Fibroblast of lung (primary cell): ENCODE measurements at places on chromosomes 6 and 20.
A peak's percentile ranks its signal among the peaks of the same experiment; 100 is the strongest.

DNA sequence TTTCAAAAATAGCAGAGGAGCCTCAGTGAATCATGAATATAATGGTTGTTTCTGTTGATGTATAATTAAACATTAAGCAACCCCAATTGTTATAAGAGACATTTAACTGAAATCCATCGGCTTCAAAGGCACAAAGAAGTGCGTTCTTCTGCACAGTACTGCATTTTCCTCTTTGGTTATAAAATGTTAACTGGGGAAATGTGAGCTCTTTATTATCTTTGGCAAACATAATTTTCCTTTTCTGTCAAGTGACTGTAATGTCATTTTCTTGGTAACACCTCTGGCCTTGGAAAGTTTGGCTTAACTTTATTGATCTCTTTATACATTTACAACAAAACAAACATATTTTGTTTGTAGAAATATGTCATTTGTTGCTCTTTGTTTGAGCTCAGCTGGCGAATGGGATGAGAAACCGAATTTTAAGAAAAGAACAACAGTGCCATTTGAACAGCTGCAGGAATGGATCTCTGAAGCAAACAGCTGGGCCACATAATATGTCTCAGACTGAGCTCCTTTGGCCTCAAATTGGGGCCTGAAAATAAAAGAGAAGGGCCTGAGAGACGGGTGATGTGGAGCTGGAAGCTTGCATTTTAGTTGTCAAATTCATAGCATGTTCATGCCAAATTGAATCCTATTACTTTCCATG, 427.0 kb upstream of the SPTLC3 start:
- no peak for DNase-seq

- DNase-seq = no peak
These were observed at the start of gene TTBK1 for GRCh38 chr6:43242908-43243663. TSS of gene TTBK1 (plus strand) at chr6:43243481. CDS start at chr6:43246661, 3,180 bp downstream.

GRCh38 chr20:38650010-38650409, 48.4 kb downstream of the ARHGAP40 start:
- no peak for DNase-seq

GRCh38 chr20:59044295-59044694, 1.7 kb upstream of the PRELID3B start:
- no peak for DNase-seq

GRCh38 chr6:50864601-50865000, 45.9 kb downstream of the TFAP2B start:
- DNase-seq = no peak

GRCh38 chr20:19557291-19557690, 200.8 kb upstream of the RIN2 start:
- DNase-seq = no peak

DNA sequence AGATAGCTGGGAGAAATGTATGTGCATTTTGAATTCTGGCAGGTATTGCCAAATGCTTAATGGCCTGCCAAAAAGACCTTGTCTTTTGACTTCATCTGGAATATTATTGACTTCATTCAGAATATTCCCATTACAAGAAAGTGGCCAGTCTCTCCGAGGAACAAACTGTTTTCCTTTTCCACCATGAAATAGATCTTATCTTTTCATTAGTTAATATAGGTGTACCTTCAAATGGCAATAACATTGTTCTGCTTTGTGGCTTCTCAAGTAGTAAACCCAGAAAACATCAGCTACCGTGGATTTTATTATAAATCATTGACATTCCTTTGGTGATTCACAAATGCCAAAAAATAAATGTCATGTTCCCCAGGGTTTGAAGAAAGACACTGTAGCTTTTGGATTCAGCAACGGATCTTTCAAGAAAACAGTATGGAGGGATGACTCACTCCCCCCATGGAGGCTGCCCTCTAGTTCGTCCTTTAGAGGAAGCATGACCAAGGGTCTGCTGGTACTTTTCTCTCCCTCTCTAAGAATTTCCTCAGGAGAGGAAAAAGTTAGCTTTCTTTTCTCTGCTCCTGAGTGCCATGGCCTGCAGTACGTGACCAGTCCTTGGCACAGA, 1.1 kb upstream of the RNF182 start:
- DNase-seq = peak; percentile 77

GRCh38 chr20:44398335-44398734, 42.8 kb downstream of the HNF4A start:
- peak; percentile 31 for DNase-seq

- DNase-seq = no peak
These were observed 72.4 kb downstream of the BACH2 start for GRCh38 chr6:90224196-90224595.

- no peak for DNase-seq
These were observed 95.9 kb upstream of the EMILIN3 start for GRCh38 chr20:41462372-41463161.

GRCh38 chr20:38228436-38228835, 32.1 kb downstream of the KIAA1755 start:
- DNase-seq = no peak

GRCh38 chr6:108782179-108783041, 65.8 kb upstream of the ARMC2 start:
- DNase-seq = peak; percentile 85

GRCh38 chr6:166530211-166531095, 56.0 kb downstream of the RAMACL start:
- DNase-seq = peak; percentile 50

DNA sequence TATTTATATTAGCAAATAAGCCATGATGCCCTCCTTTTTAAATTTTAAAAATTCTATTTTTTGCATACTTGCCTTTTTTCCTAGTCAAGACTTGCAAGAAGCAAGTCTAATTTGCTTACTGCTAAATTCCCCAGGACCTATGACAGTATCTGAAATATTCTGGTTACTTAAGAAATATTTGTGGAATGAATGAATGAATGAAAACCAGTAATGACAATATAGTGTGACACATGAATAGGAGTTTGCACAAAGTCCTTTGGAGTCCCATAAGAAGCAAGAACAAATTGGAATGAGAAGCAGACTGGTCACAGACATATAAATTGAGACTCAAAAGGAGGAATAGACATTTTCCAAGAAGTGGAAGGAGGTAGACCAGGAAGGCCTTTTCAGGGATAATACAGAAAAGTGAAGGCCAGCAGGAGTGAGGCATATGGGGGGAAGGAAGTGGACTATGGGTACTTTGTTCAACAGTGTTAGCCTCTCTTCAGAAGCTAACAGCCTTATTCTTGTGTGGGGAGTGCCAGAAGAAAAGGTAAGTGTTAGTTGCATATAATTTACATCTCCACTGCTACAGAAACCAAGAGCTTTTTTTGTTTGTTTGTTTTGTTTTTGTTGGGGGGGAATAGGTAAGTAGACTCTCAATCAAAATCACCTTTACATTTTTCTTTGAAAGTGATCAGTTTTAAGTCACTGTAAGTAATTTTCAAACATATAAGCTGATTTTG, 93.6 kb upstream of the FAM184A start:
- no peak for DNase-seq

DNA sequence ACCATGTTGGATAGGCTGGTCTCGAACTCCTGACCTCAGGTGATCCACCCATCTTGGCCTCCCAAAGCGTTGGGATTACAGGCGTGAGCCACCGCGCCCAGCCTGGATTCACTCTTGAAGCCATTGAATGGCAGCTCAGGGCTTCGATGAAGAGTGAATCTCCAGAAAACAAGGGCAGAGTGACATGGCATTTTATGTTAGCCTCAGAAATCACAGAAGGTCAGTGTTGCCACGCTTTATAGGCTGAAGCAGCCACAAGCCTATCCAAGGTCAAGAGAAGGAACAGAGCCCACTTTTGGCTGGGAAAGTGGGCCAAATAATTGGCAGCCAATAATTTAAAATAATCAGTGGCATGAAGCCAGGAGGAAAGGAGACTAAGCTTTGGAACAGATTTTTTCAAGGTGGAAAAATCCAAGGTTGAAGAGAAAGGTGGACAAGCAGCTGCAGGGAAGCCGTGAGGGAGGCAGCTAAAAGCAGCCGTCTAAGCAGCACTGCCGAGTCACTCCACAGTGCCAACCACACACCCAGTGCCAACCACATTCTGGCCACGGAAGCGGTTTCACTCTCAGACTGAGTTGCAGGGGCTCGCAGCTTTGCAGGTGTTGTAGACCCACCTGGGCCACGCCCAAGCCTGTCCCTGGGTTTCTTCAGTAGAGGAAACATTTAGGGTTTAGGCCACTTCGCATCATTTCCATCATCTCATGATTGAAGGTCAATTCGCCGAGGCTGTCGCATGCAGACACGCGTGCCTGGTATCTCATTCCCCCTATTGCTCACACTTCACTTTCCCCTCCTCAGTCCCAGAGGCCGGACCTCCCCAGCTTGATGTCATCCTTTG, 17.4 kb upstream of the AVP start:
- no peak for DNase-seq

DNA sequence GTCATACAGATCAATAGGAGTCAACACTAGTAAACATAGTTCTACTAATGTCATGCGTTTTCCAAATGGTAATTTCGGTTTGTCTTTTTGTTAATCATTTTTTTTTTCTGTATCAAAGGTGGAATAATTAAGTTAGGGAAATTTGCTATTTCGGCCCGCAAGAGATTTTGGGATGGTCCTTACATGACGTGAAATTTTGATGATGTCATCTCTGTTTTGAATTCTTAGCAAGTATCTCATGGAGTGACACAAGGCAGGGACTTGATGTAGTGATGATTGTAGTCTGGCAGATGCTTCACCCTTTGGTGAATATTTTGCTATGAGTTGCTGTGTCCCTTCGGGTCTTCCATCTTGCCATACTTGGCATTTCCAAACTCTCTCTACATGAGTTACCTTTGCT, 608.0 kb downstream of the BCKDHB start:
- DNase-seq = no peak

GRCh38 chr6:144423167-144423566, 138.0 kb downstream of the UTRN start:
- no peak for DNase-seq

DNA sequence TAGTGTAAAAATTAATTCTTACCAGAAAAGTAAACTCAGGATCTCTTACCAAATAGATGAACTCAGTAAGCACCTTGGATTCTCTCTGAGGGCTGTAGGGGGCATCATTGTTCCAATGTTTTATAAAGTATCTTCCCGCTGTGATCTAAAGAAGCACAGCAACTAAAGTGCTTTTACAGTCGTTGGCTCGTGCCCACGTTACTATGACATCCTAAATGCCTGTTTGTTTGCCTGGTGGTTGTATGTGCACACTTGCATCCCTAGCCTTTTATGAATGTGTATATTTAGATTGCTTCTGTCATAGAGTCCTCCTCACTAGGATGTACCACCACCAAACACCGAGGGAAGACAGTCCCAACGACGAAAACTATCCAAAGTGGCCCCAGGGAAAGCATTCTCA, 34.5 kb downstream of the SLX4IP start:
- peak; percentile 92 for DNase-seq

DNA sequence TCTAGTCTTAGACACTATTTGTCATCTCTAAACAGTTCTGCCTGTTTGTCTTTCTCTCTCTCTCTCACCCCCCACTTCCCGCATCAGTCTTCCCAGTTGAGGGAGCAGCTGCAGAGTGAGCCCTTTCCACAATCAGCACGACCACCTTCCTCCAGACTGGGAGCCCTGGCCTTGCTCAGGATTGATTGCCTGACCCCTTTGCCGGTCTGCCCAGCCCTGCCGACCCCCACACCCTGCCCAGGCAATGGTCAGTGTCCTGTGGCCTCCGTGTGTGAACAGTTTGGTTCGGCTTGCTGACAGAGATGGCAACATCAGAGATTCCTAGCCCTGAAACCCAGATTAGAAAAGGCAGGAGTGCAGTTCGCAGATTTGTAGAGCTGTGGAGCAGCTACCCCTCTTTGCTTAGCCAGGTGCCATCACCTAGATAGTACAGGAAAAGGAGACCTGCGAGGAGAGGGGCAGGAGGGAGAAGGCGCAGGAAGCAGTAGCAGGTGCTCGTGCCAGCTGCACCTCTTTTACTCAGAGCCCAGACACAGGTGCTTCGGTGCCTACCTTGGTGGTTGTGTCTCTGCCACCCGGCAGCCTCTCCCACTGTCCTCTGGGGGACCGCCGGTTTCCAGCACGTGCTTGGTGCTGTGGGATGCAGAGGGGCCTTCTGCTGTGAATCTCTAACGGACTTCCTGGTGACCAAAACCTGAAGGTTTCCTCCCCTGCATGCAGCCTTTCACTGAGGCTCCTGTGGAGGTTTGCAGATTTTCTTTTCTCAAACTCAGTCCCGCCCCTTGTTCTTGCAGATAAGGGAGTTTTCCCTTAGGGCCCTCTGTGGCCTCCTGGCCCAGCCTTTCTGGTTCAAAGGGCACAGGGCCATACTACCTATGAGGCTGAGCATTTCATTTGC, 92.4 kb downstream of the SCML4 start:
- no peak for DNase-seq

DNA sequence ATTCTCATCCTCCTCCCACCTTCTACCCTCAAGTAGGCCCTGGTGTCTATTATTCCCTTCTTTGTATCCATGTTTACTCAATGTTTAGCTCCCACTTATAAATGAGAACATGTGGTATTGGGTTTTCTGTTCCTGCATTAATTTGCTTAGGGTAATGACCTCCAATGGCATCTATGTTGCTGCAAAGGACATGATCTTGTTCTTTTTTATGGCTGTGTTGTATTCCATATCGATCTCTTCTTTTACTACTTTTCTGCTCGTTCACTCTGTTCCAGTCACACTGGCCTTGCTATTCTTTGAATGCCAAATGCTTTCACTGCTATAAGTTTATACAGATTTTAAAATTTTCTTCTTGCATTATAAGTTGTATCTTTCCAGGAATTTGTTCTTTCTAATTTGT, 57.7 kb downstream of the RSPH3 start:
- no peak for DNase-seq

GRCh38 chr6:22124756-22125155, 172.1 kb downstream of the PRL start:
- no peak for DNase-seq

- DNase-seq = no peak
These were observed 40.0 kb downstream of the NUDT3 start for GRCh38 chr6:34352305-34352937.

DNA sequence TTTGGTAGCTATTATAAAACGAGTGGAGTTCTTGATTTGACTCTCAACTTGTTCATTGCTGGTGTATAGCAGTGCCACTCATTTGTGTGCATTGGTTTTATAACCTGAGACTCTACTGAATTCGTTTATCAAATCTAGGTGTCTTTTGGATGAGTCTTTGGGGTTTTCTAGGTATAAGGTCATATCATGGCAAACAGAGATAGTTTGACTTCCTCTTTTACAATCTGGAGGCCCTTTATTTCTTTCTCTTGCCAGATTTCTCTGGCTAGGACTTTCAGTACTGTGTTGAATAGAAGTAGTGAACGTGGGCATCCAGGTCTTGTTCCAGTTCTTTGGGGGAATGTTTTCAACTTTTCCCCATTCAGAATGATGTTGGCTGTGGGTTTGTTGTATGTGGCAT, 38.8 kb downstream of the SUMO4 start:
- DNase-seq = no peak

GRCh38 chr6:23524548-23524947, 601.5 kb upstream of the NRSN1 start:
- peak; percentile 9 for DNase-seq

- peak; percentile 27 for DNase-seq
These were observed 4.5 kb downstream of the CCDC170 start for GRCh38 chr6:151498327-151498726.

- DNase-seq = no peak
These were observed 111.1 kb downstream of the TBC1D32 start for GRCh38 chr6:121223212-121223611.

- peak; percentile 25 for DNase-seq
These were observed 963 bp upstream of the RMND1 start for GRCh38 chr6:151452750-151453427.

GRCh38 chr20:56187534-56188165, 60.9 kb upstream of the MC3R start:
- no peak for DNase-seq

GRCh38 chr6:134247231-134247833, 70.6 kb downstream of the SGK1 start:
- no peak for DNase-seq
